ENCODE measurements at places on chromosomes 6 and 20. TPM values are rescaled to one million over a fixed set of nuclear protein-coding genes. Genes with fewer than 3 reads are reported as not detected.

Gene CALHM5
- 6.1 TPM for total RNA-seq

Gene MYMX
- total RNA-seq, result not detected

Gene TFB1M
- total RNA-seq, result 21.1 TPM

Gene SOX18
- total RNA-seq, result not detected

Gene HINT3
- total RNA-seq, result 19.5 TPM

Gene FAM184A
- 0.18 TPM for total RNA-seq

Gene AGPAT1
- total RNA-seq, result 19.3 TPM

Gene ANKRD66
- not detected for total RNA-seq

Gene IMPG1
- total RNA-seq, result not detected

Gene ADGRB3
- total RNA-seq, result not detected

Gene ADGB
- not detected for total RNA-seq

Gene PARD6B
- total RNA-seq, result 0.59 TPM

Gene DZANK1
- 1.5 TPM for total RNA-seq

Gene SNAP25
- 5.6 TPM for total RNA-seq

Gene OR2H2
- not detected for total RNA-seq

Gene GRIK2
- total RNA-seq, result 9.6 TPM

Gene BIRC7
- total RNA-seq, result not detected

Gene SS18L1
- 10.4 TPM for total RNA-seq

Gene MAFB
- 0.14 TPM for total RNA-seq

Gene BTN1A1
- not detected for total RNA-seq

Gene TBX18
- total RNA-seq, result 3.6 TPM

Gene AK9
- 6.5 TPM for total RNA-seq

Gene HLA-DPB1
- total RNA-seq, result 2.4 TPM

Gene KIF25
- 0.14 TPM for total RNA-seq

Gene COL20A1
- 0.05 TPM for total RNA-seq

Gene SLC26A8
- total RNA-seq, result not detected

Gene TOX2
- 2.1 TPM for total RNA-seq

Gene AGER
- not detected for total RNA-seq

Gene HBS1L
- 178 TPM for total RNA-seq

Gene GRM4
- total RNA-seq, result 0.30 TPM

Gene TFAP2D
- total RNA-seq, result not detected

Gene NKAPL
- total RNA-seq, result 1.9 TPM

Gene TMEM170B
- total RNA-seq, result 1.8 TPM

Gene TINAG
- not detected for total RNA-seq

Gene KCNK15
- total RNA-seq, result 0.09 TPM

Gene MLIP
- total RNA-seq, result not detected

All from smooth muscle cell of the umbilical artery (primary cell).